ENCODE measurements at places on chromosomes 11 and 22.

GRCh38 chr22:42933485-42934091 is 76.5 kb upstream of the ARFGAP3 start:
- DNase-seq: no peak

- no peak for DNase-seq
Observed at GRCh38 chr11:111194860-111195568, 50.5 kb upstream of the POU2AF2 start.

DNA sequence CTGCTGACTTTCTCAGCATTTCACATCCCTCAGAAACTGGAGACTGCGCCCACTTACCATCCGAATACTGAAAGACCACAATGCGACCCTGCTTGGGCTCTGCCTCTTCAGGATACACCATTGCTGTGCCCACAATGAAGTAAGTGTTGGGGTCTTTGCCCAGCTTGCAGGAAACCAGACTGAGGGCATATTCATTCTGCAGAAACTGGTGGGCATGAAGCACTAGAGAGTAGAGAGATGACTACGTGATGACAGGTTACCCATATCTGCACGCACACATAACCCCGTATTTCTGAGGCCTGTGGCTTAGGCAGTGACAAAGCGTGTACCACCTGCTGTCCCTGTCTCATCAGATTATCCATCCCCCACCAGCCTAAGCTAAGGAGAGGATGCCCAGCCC is 14.6 kb upstream of the VWCE start:
- DNase-seq: no peak

DNA sequence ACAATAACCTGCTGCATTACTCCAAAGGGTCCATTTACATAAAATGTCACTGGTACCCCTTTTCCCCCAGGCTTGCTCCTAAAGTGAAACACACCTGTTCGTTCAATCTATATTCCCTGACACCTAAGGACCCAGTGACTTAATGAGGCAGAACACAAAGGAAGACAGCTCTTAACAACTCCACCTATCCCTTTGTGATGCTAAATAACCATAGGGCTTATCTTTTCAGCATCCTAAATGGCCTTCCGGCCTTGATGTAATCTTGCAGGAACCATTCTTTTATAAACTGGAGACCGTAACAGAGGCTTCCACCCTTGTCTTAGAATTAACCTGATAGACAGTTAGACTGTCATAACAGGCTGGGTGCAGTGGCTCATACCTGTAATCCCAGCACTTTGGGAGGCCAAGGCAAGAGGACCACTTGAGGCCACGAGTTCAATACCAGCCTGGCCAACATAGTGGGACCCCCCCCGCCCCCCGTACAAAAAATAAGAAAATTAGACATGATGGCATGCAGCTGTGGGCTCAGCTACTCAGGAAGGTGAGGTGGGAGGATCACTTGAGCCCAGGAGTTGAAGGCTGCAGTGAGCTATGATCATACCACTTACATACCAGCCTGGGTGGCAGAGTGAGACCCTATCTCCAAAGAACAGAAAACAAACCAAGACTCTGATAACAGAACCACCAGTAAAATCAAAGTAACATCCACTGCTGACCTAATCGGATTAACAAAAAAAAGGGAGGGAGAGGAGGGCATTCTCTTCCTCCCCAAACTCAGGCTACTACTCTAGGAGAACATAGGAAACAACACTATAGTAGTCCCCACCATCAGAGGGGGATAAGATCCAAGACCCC is 5.1 kb downstream of the CHEK2 start:
- DNase-seq: no peak

GRCh38 chr22:30866811-30867271 is 101.7 kb downstream of the MORC2 start:
- DNase-seq: no peak

DNA sequence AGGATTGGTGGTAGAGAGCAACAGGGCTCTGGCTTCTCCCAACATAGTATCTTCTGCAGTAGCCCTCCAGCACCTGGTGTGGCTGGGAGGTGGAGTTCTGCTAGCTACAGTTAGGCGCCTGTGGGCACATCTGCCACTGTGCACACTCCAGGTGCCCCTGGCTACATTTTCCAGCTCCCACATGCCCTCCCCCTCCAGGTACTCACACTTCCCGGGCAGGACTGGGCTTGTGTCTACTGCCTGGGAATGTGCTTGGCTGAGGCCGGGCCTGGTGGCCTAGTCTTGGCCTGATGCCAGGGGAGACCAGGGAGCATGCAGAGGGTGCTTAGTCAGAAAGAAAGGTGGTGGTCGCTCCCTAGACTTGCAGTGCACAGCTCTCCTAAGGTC is 15.8 kb downstream of the PHLDB1 start:
- DNase-seq: no peak

DNA sequence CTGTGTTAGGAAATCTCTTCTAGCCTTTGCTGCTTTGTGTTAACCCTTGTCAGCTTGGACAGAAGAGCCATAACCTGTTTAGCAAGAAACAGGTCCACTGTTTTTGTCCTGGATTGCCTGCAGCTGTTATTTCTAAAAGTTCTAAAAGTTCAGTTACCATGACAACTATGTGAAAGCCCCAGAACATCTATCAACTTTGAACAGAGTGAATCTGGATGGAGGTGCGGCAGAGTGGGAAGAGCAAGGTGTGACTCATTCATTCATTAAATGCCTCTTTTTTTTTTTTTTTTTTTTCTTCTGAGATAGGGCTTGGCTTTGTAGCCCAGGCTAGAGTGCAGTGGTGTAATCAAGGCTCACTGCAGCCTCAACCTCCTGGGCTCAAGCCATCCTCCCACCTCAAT is 50.5 kb downstream of the RBX1 start:
- no peak for DNase-seq

DNA sequence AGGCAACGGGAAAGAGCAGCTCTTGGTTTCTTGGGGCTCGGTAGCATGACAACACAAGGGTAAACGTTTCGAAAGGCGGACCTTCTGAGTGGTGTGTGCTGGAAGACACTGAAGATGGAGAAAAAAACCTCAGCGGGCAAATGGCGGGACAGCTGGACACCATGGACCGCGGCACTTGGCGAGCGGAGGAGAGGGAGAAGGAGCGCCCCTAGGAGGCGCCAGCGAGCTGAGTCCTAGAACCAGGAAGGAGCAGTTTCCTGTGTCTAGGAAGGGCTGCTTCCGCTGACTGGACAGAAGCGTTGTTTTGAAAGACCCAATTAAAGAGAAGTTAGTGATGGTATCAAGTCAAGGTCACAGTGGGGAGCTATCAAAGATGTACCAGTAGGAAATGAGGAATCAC is 44.0 kb upstream of the OPCML start:
- no peak for DNase-seq

DNA sequence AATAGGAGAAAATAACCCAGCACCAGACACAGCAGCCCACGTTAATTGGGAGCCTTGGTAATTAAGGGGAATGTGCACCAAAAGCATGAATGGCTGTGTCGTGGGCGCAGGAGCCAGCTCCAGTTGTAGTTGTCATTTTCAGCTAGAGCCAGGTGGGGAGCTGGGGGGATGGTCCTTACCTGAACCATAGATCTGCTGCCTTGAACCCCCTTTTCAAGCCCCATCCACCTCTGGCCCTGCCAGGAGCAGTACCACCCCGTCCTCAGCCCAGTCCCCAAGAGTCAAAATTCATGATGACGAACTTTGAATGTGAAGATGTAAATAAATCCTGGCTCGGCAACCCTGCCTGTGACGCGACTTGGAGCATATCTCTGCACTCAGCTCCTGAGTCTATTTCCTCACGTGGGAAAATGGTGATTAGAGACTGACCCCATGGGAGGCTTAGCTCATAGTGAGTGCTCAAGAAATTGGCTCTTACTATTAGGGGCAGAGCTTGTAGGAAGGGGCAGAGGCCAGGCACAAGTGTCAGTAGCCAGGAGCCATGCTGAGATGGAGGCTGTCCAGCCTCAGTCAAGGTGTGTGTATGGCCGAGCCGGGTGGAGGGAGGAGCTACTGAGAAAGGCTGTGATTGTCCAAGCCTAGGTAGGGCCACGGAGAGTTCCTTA is 794 bp upstream of the FXYD6 start:
- DNase-seq: no peak

- no peak for DNase-seq
Observed at GRCh38 chr11:120181376-120181975, 29.4 kb upstream of the OAF start.

- no peak for DNase-seq
Observed at GRCh38 chr11:27514076-27514475, 7.5 kb upstream of the LIN7C start.
